ENCODE measurements at places on chromosomes 11 and 22. TPM values are rescaled to one million over a fixed set of nuclear protein-coding genes. Genes with fewer than 3 reads are reported as not detected.

The MIAT gene
- polyA plus RNA-seq: 0.35 TPM

The OR6X1 gene
- polyA plus RNA-seq: not detected

The LINC01488 gene
- 0.06 TPM for polyA plus RNA-seq

The PANX3 gene
- not detected for polyA plus RNA-seq

The MRPL49 gene
- polyA plus RNA-seq: 58.6 TPM

The IGSF22 gene
- 1.3 TPM for polyA plus RNA-seq

The RPS19BP1 gene
- 48.0 TPM for polyA plus RNA-seq

The PRAME gene
- 0.75 TPM for polyA plus RNA-seq

The SSRP1 gene
- 203 TPM for polyA plus RNA-seq

The HOATZ gene
- 0.13 TPM for polyA plus RNA-seq

The MMP10 gene
- polyA plus RNA-seq: not detected

The RAB38 gene
- 26.1 TPM for polyA plus RNA-seq

The MGAT3 gene
- 23.8 TPM for polyA plus RNA-seq

The PRR5 gene
- 22.2 TPM for polyA plus RNA-seq

The SYCE3 gene
- 0.28 TPM for polyA plus RNA-seq

The OR2AG1 gene
- 0.07 TPM for polyA plus RNA-seq

The CLP1 gene
- 16.6 TPM for polyA plus RNA-seq

The CLDN5 gene
- polyA plus RNA-seq: 22.2 TPM

The C11orf91 gene
- polyA plus RNA-seq: not detected

The CDC42BPG gene
- 5.1 TPM for polyA plus RNA-seq

The KCNQ1OT1 gene
- 0.69 TPM for polyA plus RNA-seq

The DENND6B gene
- polyA plus RNA-seq: 9.0 TPM

The GRM5 gene
- polyA plus RNA-seq: 0.17 TPM

The SLC17A6 gene
- polyA plus RNA-seq: not detected
